Activated CD4-positive, alpha-beta T cell treated with anti-CD3 and anti-CD28 coated beads, Interleukin-2, Interleukin-6, amounts not matched to agents 100 ng/mL and 50 ng/mL, durations not matched to agents 16 hours and 8 hours (primary cell): ENCODE measurements at places on chromosomes 13 and 19.

- DNase-seq = peak; percentile 62
Measured at GRCh38 chr19:13234518-13234917, 84.3 kb downstream of the IER2 start.

- DNase-seq = no peak
Measured at GRCh38 chr13:22143671-22144070, 472.8 kb downstream of the FGF9 start.

- no peak for DNase-seq
Measured at GRCh38 chr13:64817691-64818090, 2412.4 kb downstream of the PCDH9 start.

DNA sequence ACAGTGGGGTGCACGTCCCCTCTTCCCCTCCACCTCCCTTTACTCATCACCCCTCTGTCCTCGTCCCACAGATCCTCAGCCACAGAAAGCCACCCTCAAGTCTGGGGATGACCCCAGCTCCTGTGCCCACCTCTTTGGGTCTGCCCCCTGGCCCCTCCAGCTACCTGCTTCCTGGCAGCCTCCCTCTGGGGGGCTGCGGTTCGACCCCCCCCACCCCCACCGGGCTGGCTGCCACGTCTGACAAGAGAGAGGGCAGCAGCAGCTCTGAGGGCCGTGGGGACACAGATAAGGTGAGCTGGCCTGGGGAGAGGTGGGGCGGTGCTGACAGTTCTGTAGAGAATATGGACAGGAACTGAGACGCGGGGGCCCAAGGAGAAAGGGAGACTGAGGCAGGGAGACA, 11.1 kb downstream of the IRF3 start:
- DNase-seq = no peak

GRCh38 chr13:105804561-105805190, 730.8 kb downstream of the EFNB2 start:
- DNase-seq = no peak

- peak; percentile 51 for DNase-seq
Measured at GRCh38 chr19:17865364-17866311, 5.9 kb downstream of the RPL18A start.

DNA sequence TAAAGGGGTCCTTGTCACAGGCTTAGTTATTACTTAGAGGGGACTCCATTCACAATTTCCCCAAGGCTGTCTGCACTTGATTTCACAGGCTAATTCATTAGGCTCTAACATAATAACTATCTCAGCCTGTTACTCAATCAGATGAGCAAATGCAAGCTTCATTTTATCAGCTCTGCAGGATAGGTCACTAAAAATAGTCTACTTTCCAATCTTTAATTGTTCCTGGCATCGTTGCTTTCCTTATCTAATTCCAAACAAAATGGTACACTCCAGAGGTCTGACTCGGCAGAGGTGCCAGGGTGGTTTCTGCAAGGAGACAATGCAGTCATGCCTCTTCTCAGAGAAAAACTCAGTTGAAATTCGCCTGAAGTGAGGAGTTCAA, 69.7 kb upstream of the SLC15A1 start:
- no peak for DNase-seq

DNA sequence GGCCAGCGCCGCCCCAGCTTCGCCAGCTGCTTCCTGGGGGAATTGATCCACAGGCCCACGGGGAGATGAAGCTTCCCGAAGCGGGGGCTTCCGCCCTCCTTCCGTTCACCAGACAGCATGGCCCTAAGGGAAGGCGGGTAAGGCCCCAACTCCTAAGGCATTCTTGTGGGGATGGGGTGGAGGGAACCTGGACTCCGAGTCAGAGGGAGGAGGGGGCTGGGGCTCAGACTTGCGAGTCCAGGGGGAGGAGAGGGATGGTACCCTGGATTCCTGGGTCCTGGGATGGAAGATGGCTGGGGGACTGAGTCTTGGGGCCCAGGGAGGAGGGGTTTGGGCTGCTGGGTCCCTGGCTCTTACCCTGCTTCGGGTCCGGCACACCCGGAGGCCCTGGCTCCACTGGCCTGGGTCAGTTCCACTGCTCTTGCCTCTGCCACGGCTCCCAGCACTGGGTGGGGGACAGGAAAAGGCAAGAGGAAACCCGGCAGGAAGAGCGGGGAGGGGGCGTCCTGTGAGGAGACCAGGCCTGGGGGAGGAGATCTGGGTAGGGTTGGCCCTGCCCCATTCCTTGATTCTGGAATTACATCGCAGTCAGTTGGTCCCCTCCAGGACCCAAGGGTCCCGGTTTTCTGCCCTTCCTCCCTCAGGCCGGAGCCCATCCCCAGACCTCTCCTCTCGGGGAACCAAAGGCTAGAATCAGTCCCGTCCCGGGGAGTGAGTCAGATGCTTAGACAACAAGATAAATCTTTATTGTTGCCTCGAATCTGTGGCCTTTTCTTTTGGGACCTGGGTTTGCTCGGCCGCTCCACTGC, at the start of gene RASIP1:
TSS of gene RASIP1 (minus strand) at position 447 of the 809 bp plus-strand sequence. CDS start at position 119, 328 bp downstream.
- DNase-seq = no peak

DNA sequence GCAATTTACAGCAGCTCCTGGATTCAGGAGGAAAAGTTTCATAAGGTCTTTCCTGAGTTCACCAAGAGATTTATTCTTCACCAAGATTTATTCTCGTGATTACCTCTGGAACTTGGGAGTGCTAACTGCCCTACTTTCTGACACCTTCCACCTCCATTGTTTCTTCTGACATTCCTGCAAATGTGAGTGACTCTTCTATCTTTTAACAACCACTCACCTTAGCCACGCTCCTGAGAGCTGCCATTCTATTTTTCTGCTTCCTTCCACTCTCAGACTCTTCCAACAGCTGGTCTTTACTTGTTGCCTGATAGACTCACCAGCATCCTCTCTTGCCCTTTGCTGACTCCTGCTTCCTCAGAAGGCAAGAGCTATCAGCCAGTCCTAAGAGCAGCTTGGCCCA, 11.5 kb upstream of the CBY2 start:
- no peak for DNase-seq

GRCh38 chr13:51026016-51026415, 85.1 kb downstream of the C13orf42 start:
- DNase-seq = no peak

- no peak for DNase-seq
Measured at GRCh38 chr13:45315520-45316167, 25.3 kb downstream of the TPT1 start.

- DNase-seq = no peak
Measured at GRCh38 chr13:72146816-72147215, 279.8 kb upstream of the DACH1 start.

- no peak for DNase-seq
Measured at GRCh38 chr19:12834566-12834943, at the start of gene RTBDN. RTBDN (minus strand) TSS chr19:12834579; CDS start chr19:12829979, 4,600 bp downstream.

DNA sequence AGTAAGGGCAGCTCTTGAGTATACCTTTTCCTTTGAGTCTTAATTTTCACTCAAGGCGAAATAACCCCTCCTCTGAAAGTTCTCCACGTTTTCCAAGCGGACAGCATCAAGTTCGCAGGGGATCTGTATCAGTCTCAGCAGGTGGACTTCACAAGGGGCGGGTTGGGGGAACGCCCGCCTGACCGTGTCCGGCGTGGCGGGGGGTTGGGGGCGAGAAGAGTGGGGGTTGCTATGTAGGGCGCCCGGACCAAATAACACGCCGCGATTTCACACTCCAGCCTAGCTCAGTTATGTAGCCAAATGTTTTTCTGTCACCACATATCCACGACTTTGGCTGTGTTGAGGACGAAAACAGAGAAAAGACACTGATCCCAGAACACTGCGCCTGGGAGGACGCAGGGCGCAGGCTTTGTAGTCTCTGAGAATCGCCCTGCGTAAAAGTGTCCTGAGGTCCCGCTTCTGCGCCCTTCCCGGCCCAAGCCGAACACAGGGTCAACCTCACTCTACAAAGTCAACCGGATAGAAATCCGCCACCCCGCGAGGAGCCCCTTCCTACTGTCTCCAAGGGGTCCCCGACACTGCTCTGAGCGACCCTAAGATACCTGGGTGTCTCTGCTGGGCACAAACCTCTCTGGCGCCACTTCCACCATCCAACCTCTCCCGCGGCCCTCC, 524 bp downstream of the RUBCNL start:
- no peak for DNase-seq

GRCh38 chr19:46917002-46917401, 56.2 kb downstream of the ARHGAP35 start:
- peak; percentile 52 for DNase-seq

DNA sequence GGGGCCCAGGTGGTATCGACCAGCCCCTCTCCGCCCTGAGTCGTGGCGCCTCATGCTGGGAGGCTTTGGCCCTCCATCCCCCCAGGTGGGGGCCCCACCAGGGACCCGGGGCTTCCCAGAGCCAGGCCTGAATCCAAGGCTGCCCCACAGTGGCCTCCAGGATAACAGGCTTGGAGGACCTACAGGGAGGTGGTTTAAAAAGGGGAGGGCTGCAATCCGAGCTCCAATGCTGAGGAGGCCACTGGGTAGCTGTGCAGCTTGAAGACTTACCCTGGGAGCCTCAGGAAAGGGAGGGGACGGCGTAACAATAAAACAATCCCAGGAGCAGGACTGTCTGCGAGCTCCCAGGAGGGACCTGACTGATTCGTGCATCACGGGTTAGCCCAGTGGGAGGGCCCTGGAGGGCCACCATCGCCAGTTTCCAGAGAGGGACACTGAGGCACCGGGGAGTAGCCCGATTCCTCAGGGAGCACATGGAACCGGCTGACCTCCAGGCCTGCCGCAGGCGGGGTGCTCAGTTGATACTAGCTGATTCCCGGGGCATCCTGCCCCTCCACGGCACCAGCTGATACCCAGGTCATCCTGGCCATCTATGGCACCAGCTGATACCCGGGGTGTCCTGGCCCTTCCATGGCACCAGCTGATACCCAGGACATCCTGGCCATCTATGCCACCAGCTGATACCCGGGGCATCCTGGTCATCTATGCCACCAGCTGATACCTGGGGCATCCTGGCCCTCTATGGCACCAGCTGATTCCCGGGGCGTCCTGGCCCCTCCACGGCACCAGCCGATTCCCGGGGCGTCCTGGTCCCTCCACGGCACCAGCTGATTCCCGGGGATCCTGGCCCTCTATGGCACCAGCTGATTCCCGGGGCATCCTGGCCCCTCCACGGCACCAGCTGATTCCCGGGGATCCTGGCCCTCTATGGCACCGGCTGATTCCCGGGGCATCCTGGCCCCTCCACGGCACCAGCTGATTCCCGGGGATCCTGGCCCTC, 3.7 kb upstream of the C2CD4C start:
- no peak for DNase-seq

- DNase-seq = no peak
Measured at GRCh38 chr13:50730496-50731351, 112.8 kb downstream of the DLEU7 start.

DNA sequence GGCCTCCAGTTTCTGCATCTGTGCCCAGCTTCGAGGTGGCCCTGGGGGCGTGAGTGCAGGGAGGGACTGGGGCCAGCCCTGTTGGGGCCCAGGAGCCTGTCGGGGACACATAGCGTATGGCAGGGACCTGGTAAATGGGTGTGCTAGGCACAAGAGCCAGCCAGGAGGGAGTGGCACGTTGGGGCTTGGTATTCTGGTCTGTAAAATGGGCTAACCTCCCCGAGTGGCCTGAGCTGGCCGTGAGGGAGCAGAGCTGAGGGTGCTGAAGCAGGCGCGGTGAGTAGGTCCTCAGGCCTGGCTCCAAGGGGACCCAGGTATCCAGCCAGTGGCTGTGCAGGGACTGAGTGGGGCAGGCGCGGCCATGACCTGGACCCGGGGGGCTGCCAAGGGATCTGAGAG, 4.3 kb downstream of the PTOV1 start:
- DNase-seq = no peak

DNA sequence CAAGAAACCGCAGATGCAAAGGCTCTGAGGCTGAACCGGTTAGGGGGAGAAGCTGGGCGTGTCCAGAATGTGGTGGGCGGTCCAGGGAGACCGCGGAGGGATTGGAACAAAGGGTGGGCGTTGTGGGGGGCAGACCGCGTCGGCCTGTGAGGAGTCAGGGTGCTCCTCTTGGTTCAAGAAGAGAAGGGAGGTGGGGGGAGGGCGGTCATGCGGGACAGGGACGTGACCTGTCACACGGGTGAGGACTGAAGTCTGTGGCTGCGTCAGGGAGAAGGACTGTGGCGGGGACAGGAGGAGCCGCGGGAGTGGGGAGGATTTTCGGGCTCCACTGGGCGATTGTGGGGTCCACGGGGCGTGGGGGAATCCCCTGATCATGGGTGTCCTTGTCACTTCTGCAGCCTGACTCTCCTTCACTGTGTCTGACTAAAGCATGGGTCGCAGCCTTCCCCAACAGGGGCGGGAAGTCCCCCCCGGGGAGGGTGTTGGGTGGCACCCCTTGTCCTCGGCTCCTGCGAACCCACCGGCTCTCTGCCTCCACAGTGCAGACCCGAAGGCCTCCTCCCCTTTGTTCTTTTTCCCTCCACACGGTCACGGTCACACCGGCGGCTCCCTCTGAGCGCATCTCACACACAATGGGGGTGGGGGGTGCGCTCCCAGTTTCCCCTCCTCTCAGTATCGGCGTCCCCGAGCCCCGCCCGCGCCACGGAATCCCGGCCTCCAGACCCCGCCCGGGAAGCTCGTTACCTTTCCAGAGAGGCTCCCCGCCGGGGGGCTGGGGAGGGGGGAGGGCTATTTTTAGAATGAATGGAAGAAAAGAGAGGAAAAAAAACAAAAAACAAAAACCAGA, 16.4 kb upstream of the KCNN1 start:
- DNase-seq = no peak

DNA sequence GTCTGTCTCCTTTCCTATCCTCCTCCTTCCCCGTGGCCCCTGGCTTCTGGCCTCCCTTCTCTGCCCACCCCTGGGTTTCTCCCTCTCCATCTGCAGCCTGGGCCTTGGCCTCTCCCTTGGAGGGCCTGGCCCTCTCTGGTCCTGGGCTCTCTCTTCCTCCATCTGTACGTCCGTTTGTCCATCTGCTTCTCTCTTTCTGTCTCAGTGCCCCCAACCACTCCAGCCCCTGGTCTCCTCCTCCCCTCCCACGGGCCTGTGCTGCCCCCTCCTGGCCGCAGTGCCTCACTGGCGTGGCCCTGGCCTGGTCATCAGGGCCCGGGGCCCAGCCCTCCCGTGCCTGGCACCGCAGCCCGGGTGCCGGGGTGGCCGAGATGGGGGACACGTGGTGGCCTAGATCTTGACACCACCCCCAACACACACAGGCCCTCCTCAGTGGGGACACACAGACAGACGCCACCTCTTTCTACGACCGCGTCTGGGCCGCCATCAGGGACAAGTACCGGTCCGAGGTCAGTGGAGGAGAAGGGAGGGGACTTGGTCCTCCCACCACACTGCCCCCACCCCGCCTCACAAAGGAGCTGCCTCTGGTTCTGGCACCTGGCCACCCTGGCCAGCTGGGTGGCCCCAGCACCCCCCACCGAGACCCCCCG, 11.3 kb downstream of the PRKCSH start:
- DNase-seq = peak; percentile 47

GRCh38 chr19:16326401-16327168, 2.0 kb downstream of the KLF2 start:
- DNase-seq = peak; percentile 15

DNA sequence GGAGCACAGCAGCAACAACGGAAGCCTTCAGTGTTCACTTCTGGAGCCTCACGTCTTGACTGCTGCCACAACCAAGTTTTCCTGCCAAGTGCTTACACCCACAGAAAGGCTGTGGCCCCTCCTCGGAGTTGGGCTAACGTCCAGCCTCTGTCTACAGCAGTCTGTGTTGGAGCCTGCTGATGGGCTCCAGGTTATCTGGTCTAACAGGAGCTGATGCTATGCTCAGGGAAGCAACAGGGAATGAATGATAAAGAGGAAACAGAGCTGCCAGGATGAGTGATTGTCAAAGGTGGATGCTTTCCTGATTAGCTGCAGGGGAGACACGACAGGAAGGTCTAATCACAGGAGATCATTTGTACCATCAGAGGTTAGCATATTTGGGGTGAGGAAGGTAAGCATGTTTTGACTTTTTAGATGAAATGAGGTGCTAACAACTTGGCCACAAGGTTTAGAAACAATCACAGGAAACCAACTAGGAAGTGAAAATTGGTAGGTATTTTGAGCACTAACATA, 53.8 kb upstream of the RCBTB2 start:
- DNase-seq = no peak
